ENCODE measurements at places on chromosomes 16 and 17. TPM values are rescaled to one million over a fixed set of nuclear protein-coding genes. Genes with fewer than 3 reads are reported as not detected.

RRAD gene
- polyA plus RNA-seq = 9.3 TPM

CFAP97D1 gene
- 0.02 TPM for polyA plus RNA-seq

GRCh38 chr17:42518755-42519545 is 17.1 kb upstream of the NAGLU start:
- DNase-seq = no peak

OR4D2 gene
- not detected for polyA plus RNA-seq

DNA sequence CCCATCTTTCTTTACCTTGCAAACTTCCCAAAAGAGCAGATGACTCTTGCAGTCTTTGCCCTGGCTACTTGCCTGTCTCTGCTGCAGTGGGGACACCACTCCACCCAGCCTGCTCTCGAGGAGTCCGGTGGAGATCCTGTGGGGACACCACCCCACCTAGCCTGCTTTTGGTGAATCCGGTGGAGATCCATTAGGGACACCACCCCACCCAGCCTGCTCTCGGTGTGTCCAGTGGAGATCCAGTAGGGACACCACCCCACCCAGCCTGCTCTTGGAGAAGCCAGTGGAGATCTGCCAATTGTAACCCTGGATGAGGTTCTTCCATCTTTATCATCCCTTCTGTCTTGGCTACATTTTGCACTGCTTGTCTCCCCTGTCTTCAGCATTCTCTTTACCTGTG is 54.2 kb downstream of the C16orf78 start:
- DNase-seq = no peak

DNA sequence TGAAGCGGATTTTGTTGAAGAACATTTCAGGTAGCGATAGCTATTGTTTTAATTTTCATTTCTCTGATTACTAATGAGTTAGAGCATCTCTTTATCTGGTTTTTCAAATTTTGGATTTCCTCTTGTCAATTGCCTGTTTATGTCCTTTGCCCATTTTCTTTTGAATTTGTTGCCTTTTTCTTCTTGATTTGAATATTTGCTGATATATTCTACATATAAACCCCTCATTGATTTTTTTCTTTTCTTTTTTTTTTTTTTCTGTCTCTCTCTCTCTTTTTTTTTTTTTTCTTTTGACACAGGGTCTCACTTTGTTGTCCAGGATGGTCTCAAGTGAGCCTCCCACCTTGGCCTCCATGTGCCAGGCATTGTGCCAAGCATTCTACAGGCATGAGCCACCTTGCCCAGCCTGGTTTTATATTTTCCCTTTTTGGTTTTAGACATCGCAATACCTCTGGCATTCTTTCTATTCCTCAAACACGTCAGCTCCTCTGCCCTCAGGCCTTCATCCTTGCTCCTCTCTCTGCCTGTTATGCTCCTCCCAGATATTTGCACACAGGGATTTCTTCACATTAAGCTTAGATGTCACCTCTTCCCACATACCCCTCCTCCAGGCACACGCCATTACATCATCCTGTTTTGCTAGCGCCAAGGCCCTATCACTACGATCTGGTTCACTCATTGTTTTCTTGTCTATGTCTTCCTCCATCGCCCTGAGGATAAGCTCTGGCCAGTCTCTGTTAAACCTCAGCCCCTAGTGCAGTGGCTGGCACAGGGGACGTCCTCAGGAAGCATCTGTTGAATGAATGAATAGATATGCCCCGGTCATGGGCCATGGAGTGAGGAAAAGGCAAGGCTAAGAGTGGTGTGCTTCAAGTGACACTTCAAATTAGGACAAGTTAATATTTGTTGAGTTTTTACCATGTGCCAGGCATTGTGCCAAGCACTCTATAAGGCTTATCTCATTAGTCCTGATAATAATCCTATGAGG is 8.6 kb downstream of the SARM1 start:
- DNase-seq = peak; percentile 76

DNA sequence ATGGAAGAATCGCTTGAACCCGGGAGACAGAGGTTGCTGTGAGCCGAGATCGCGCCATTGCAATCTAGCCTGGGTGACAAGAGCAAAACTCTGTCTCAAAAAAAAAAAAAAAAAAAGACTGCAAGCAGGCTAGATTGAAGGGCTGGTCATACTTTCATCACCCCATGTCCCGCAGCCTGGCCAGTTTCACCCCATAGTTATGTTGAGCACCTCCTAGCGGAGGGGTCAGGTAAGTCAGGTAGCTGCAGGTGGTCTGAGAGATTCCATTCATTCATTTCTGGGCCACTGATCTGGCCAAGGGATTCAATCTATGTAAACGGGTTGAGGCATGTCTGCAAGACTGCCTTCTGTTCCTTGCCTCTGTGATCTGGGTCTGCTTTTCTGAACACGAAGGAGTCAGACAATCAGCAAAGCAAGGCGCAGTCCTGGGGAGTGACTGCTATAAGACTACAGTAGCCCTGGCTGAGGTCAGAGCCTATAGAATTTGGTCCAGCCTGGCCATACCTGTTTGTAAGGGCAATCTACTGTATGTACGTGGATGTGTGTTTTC is 23.6 kb upstream of the BPTF start:
- DNase-seq = no peak

GRCh38 chr16:50190292-50190691 is 37.2 kb downstream of the TENT4B start:
- no peak for DNase-seq
